ENCODE measurements at places on chromosomes 4 and X.

GRCh38 chrX:150627957-150628356, 59.5 kb downstream of the MTM1 start:
- no peak for DNase-seq

DNA sequence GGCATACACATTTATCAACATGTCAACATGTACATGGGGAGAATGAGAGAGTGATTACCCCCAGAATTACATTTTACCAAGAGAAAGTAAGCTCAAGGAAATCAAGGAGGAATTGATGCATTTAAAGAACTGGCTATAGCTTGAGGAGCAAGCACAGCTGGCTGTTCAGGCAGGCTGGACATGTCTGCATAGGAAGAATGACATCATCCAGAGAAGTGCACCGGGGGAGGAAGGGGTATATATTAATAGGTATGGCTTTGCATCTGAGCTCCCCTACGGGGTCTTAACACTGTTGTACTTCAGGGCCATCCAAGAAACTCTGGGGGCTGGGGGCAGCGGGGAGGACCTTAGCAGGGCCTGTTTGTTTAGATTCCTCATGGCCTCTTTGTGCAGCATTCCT, 222.4 kb upstream of the VCX start:
- no peak for DNase-seq

GRCh38 chr4:73989928-73990327, 1.9 kb upstream of the PPBP start:
- DNase-seq = no peak

DNA sequence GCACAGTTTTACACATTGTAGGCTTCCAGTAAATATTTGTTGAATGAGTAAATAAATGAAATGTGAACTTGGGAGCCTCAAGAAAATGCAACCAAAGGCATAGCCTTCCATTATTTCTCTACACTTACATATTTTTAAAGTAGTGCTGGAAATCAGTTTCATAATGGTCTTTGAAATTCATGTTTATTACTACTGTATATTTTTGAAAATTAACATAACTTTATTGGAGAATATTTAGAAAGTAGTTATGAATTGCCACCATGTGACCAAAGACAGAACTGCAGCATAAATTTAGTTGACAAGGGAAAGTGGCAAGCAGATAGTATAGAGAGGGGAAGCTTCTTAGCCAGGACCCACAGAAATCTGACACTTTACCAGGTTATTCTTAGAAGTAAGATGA, 6.4 kb downstream of the TCEAL8 start:
- DNase-seq = peak; percentile 38

- DNase-seq = no peak
These were observed 7.9 kb downstream of the PDLIM5 start for GRCh38 chr4:94459462-94460161.

GRCh38 chrX:50565718-50566117, 95.1 kb upstream of the DGKK start:
- no peak for DNase-seq

DNA sequence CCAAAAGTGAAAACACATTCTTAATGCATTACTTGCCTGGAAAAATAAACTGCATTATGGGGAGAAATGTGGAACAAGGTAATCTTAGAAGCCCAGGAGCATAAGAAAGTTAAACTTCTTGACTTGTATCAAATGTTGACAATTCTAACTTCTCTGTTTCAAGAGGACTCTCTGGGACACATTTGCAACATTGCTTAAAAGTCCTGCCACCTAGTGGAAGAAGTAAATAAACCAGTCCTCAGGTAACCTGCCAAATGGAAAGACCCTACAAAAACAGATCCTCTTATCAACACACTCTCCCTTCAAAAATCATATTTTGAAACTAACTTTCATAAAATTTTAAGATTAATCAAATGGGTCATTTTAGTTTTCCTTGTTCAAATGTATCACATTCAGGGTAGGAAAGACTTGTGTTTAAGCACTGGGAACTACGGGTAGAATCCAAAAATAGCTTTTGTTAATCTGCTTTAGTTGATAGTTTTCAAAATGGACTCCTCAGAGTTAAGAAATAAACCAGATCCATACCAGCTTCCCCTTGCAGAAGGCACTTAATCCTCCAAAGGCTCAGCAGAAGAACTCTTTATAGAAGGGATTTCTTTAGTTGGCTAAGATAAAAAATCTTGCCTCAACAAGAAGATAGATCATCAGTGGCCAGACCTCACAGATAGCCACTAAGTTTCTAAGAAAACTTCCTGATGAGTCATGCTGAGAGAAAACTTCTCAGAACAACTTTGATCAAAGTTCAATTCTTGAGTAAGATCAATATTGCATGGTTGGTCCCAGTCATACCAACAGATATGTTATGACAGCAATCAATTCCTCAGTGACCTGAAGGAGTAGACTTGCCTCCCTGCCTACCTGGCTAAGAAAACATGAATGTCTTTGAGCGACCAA, 141.7 kb downstream of the HHIP start:
- peak; percentile 62 for DNase-seq

GRCh38 chr4:1608821-1609500, 75.2 kb downstream of the FAM53A start:
- DNase-seq = no peak

DNA sequence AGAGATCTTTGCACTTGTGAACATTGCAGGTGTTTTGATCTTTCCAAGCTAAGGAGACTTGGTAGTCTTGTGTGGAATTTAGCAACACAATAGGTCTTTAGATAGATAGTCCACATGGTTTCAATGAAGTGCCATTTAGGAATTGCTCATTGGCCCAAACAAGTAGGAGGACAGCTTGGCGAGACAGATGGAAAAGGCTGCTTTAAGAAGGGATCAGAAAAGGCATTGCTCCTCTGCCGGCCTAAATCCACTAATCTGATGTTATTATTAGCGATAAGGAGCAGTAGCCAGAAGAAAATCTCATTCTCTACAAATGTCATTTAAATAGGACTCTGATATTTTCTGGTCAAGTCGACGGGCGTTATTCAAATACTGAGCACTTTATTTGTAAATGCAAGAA, 99.7 kb downstream of the AFF2 start:
- DNase-seq = no peak

- DNase-seq = no peak
These were observed 9.4 kb downstream of the TCEANC start for GRCh38 chrX:13662355-13662791.

DNA sequence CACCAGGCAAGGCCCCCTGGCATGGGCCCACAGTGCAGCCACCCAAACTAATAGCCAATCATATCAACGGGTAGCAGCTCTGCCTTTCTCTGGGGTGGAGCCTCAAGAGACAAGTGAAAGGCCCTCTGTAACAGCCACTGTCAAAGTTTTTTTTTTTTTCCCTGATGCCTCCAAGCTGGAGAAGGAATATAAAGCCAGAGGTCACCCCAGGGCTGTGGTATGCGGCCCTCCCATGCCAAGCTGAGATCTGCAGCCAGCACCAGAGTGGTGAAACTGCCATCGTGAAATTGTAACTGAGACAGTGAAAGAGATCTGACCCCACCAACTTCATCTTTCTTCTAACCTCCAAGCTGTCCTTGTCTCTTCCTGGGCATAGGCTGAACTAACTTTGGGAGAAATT, 407.0 kb downstream of the KLHL4 start:
- no peak for DNase-seq

DNA sequence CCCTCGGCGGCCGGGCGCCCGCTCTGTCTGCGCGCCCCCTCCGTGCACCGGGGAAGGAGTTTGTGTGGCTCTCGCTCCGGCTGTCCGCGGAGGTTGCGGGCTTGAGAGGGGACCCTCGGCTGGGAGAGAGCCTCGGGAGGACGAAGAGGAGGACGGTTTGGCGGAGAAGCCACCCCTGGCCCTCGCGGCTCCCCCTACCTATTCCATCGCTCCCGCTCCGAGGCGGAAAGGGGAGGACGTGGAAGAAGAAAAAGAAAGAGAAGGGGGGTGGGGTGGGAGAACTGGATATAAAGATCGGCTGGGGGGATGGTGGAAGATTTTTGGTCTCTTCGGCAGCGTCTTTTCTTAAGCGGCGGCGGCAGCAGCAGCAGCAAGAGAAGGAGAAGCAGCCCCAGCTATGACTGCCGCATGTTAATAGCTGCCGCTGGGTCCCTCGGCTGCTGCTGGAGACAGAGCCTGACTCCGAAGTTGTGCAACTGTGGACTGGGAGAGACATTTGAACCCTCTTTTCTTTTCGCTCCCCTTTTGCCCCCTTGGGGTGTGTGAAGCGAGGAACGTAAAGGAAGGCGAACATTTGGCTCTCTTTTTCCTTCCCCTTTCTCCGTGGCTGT, 895 bp downstream of the ADGRL3 start:
- DNase-seq = peak; percentile 52

- DNase-seq = no peak
These were observed 388.8 kb upstream of the EPHA5 start for GRCh38 chr4:66059136-66059535.

DNA sequence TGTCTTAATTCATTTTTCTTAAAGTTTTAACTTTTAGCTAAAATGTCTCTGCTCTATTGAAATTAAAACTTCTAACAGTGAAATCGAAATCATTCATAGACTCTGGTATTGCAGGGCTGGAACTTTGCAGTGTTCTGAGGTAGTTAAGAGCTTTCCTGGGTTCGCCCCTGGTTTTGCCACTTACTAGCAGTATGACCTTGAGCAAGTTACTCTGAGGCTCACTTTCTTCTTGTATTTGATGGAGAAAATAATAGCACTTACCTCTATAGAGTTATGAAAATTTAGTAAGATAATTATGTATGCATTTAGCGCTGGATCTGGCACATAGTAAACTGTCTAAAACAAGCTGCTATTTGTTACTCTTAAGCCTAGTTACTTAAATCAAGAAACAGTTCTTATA, 1.7 kb downstream of the SLAIN2 start:
- DNase-seq = peak; percentile 30

DNA sequence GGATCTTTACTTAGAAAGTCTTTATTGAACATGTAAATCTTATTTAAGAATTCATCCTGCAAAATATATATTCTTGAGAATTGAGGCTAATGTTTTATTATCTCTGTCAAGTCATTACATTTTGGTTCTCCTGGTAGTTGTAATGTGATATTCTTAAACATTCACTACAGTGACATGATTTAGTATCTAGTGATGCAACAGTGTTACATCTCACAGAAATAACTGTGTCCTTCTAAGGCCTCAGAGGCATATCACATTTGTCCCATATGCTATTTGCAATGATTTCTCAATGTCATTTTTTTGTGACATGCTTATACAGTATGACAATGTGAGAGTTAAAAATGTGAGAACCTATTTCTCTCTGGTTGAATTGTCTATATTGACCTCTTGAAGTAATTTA, 34.1 kb downstream of the PRRG1 start:
- DNase-seq = no peak

DNA sequence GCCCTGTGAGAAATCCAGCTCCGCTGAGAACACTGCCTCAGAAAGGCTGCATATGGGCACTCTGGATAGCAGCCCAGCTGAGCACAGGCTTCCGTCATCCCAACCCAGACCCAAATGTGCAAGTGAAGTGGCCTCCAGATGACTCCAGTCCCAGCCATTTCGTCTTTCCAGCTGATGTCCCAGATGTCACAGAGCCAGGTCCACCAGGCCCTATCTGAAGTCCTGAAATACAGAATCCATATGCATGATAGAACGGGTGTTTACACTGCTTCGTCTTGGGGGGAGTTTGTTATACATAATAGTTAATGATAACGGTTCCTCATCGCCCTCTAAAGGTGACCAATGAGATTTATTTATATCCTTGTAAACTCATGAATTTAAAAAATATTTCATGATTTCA, 72.6 kb upstream of the TRIM2 start:
- DNase-seq = no peak

DNA sequence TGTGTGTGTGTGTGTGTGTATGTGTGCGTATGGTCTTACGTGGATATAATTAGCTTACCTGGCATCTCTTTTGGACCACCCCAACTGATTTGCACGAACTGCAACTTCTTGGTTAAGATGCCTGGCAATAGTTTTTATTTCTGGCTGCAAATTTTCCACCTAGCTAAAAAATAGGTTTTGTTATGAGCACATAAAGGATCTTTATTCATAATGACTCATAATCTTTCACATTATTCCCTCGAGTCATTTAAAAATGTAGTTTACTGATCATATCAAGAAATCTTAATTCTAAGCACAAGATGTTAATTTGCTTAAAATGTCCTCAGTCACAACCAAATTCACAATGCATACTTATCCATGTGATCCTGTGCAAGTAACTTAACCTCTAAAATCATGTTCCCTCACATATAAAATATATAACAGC, 1.5 kb downstream of the COX18 start:
- peak; percentile 14 for DNase-seq

GRCh38 chr4:23929248-23929647, 39.4 kb upstream of the PPARGC1A start:
- DNase-seq = no peak

DNA sequence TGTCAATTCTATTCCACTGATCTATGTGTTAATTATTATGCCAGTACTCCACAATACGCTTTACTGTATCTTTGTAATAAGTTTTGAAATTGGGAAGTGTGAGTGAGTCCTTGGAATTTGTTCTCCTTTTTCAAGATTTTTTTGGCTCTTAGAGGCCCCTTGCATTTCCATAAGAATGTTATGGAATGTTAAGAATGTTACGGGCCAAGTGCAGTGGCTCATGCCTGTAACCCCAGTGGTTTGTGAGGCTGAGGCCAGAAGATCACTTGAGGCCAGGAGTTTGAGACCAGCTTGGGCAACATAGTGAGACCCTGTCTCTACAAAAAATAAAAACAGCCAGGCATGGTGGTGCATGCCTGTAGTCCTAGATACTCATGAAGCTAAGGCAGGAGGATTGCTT, 167.6 kb upstream of the CXorf66 start:
- DNase-seq = no peak

- no peak for DNase-seq
These were observed 315.2 kb downstream of the PCDH10 start for GRCh38 chr4:133464311-133464710.

- peak; percentile 0 for DNase-seq
These were observed 319.1 kb upstream of the RPS6KA3 start for GRCh38 chrX:20585782-20586181.

DNA sequence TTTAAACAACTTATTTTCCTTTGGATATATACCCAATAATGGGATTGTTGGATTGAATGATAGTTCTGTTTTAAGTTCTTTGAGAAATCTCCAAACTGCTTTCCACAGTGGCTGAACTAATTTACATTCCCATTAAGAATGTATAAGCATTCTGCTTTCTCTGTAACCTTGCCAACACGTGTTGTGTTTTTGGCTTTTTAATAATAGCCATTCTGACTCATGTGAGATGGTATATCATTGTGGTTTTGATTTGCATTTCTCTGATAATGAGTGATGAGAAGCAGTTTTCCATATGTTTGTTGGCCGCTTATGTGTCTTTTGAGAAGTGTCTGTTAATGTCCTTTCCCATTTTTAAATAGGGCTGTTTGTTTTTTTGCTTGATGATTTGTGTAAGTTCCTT, 155.6 kb upstream of the PITX2 start:
- DNase-seq = peak; percentile 25
